ENCODE measurements at places on chromosomes 6 and 20.

GRCh38 chr20:51019656-51020592 is 3.0 kb downstream of the KCNG1 start:
- no peak for DNase-seq

DNA sequence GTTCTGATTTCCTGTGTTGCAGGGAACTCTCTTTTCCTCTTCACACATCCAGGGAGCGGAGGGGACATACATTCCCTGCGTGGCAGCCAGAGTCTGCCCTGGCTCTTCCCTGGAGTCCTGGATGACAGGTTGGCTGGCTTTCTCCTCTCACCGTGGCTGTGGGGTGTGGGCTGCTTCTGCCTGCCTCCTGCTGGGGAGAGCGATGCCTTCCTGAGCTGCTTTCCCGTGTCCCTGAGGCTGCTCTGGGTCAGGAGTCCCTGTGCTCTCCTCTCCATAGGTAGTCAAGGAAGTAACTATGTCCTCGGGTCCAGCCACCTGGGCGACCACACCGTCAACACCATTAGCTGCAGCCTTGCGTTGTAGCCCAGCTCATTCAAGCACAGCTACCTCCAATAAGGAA is 451.7 kb downstream of the QKI start:
- no peak for DNase-seq

GRCh38 chr6:48036316-48036715 is 74.7 kb downstream of the PTCHD4 start:
- no peak for DNase-seq

DNA sequence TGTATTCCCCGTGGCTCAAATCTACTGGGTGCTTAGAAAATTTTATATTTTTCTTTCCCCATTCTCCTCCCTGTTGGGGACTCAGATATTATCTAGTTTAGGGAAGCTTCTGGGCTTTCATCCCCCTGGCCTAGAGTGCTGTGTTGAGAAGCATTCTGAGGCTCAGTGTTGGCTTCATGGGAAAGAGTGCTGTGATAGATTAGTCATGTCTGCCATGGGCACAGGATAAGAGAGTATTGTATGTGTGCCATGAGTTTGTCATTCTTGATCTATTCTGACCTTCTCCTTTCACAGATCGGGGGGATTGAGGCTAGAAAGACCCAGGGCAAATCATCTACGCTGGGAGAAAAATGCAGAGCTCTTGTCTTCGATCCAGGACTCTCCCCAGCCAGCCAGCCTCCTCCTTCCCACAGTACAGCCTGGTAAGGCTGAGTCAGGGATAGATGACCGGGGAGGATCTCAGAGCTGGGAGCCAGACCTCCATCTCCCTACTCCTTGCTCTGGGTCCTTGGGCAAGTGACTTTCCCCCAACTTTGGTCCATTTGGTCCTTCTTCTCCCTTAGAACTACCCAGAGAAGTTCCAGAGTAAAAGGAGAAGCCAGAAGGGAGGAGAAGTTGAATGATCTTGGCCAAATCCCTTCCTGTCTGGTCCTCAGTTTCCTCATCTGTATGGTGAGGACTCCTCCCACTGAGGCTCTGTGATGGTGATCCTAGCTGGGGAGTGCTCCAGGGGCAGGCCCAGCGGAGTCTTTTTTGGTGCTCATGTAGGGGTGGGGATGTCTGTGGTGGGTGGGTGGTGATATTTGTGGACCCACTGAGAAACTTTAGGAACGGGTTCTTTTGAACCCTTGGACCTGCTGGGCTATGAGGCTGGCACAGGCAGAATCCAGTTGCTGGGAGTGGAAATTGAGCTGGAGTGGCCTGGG is 5.0 kb downstream of the SRC start:
- DNase-seq, result no peak

- no peak for DNase-seq
Measured at GRCh38 chr6:166257911-166258318, 50.3 kb downstream of the PRR18 start.

- no peak for DNase-seq
Measured at GRCh38 chr6:84362193-84362821, 134.9 kb upstream of the CEP162 start.

GRCh38 chr6:148448369-148449012 is 105.9 kb downstream of the SASH1 start:
- DNase-seq, result no peak

DNA sequence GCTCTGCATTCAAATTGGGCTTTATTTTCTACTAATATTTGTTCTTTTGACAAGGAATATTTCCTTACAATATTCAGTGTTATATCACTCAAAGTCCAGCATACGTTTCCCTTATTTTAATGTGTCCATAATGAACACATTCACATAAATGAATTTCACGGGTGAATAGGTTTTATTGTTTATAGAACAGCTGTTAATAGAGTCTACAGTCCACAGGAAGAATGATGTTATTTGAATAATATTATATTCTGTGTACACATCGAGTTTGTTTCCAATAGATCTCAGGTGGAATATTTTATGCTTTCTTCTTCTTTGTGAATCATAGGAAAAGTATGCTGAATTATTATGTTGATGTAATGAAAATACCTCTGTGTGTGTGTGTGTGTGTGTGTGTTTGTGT is 582.4 kb downstream of the CDH26 start:
- no peak for DNase-seq

- no peak for DNase-seq
Measured at GRCh38 chr20:59400708-59401107, 100.3 kb downstream of the EDN3 start.

- no peak for DNase-seq
Measured at GRCh38 chr20:16520154-16520553, 53.1 kb downstream of the KIF16B start.

GRCh38 chr6:144262470-144263369 is 22.4 kb upstream of the UTRN start:
- DNase-seq, result no peak

- DNase-seq, result no peak
Measured at GRCh38 chr6:144338951-144339700, 54.0 kb downstream of the UTRN start.

- no peak for DNase-seq
Measured at GRCh38 chr6:46947497-46947896, 25.8 kb upstream of the ADGRF5 start.

- peak; percentile 48 for DNase-seq
Measured at GRCh38 chr20:49216991-49217578, 2.1 kb upstream of the DDX27 start.

- DNase-seq, result no peak
Measured at GRCh38 chr6:39189915-39190544, 39.2 kb downstream of the KCNK5 start.

GRCh38 chr6:75296811-75297779 is 12.5 kb upstream of the TMEM30A start:
- no peak for DNase-seq

GRCh38 chr6:111727802-111728201 is 122.1 kb upstream of the TRAF3IP2 start:
- no peak for DNase-seq

Data from NCI-H187 treated with DMSO at 0.1 percent for 48 hours (cell line).